ENCODE measurements at places on chromosomes 12 and 14. TPM values are rescaled to one million over a fixed set of nuclear protein-coding genes. Genes with fewer than 3 reads are reported as not detected.

The CACNA1C gene
- total RNA-seq = not detected

The SYT1 gene
- total RNA-seq = 1.2 TPM

The KRT82 gene
- not detected for total RNA-seq

The TCL1B gene
- not detected for total RNA-seq

The BICDL1 gene
- total RNA-seq = 18.6 TPM

The TMEM30B gene
- 19.6 TPM for total RNA-seq

The TMPRSS12 gene
- not detected for total RNA-seq

The MORN3 gene
- 1.8 TPM for total RNA-seq

The DERA gene
- total RNA-seq = 67.3 TPM

The MYH7 gene
- not detected for total RNA-seq

The FIGNL2 gene
- not detected for total RNA-seq

The INHBC gene
- not detected for total RNA-seq

The TMEM116 gene
- 21.9 TPM for total RNA-seq

The B4GALNT1 gene
- 17.9 TPM for total RNA-seq

The MGAT4C gene
- total RNA-seq = not detected

The KLRC2 gene
- not detected for total RNA-seq

The CLEC9A gene
- not detected for total RNA-seq

The TEDC1 gene
- 21.2 TPM for total RNA-seq

The KRT79 gene
- total RNA-seq = 0.28 TPM

The DHH gene
- 0.28 TPM for total RNA-seq

The PROX2 gene
- not detected for total RNA-seq
